Mesenchymal stem cell (in vitro differentiated cells and primary cell): ENCODE measurements at places on chromosomes 4 and X.
A peak's percentile ranks its signal among the peaks of the same experiment; 100 is the strongest.

- H3K4me3 ChIP-seq, result no peak overlapping the region
- H3K27ac ChIP-seq, result no peak overlapping the region
- DNase-seq, result peak; percentile 0
- H3K4me1 ChIP-seq, result no peaks in the 10 kb centered on the region
- no peaks in the 10 kb centered on the region for H3K36me3 ChIP-seq
- H3K27me3 ChIP-seq, result no peaks in the 10 kb centered on the region
Observed at GRCh38 chrX:32673193-32673592, 538.2 kb downstream of the DMD start.

DNA sequence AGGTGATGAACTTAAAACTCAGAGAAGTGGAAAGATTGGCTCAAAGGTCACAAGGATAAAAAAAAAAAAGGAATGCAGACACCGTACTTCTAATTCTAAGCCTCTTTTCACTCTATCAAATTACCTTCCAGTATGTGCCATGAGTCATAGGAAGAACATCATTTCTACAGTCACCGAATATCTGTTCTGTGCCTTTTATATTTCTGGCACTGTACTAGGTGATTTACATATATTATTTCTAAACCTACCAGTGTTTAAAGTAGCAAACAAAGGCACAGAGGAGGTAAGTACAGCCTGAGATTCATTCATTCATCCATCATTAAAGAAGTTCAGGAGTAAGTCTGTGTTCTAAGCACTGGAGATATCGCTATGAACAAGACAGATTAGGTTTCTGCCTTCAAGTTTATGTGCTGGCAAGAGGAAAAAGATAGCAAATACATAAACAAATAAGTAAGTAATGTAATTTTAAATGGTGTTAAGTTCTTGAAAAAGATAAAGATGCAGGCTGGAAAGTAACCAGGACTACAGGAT, 65.3 kb downstream of the PALLD start:
- H3K4me1 ChIP-seq, result peaks cover 12% of the 10 kb centered on the region
- no peaks in the 10 kb centered on the region for H3K27me3 ChIP-seq
- no peak for DNase-seq
- no peak overlapping the region for H3K27ac ChIP-seq
- H3K4me3 ChIP-seq, result no peak overlapping the region
- no peaks in the 10 kb centered on the region for H3K36me3 ChIP-seq

- no peaks in the 10 kb centered on the region for H3K4me1 ChIP-seq
- peaks cover 1% of the 10 kb centered on the region for H3K36me3 ChIP-seq
- no peak overlapping the region for H3K4me3 ChIP-seq
Observed at GRCh38 chr4:183499389-183499788, 5.5 kb upstream of the ING2 start.

- H3K27ac ChIP-seq, result no peak overlapping the region
- DNase-seq, result no peak
Observed at GRCh38 chr4:84491481-84491880, 7.6 kb downstream of the NKX6-1 start.

- H3K27ac ChIP-seq, result no peak overlapping the region
- DNase-seq, result no peak
- no peaks in the 10 kb centered on the region for H3K36me3 ChIP-seq
- peaks cover 2% of the 10 kb centered on the region for H3K4me1 ChIP-seq
Observed at GRCh38 chr4:73683456-73683855, 56.9 kb upstream of the CXCL8 start.

DNA sequence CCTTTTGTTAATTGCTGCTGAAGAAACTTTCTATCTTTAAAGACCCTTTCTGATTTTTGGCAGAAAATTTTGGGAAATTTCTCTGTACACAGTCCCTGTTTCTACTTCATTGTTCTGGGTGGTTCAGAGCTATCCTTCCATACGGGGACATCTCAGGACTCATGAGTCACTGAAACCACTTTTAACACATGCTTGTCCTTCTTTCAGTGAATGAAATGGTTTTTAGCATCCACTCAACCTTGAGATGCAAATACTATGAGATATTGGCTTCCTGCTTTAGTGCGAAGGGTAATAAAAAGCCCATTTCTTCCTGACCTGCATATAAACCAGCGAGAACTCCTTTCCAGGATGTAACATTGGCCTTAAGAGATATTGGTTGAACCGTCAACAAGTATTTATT, 158.0 kb downstream of the REPS2 start:
- no peak overlapping the region for H3K27ac ChIP-seq
- DNase-seq, result no peak
- H3K27me3 ChIP-seq, result no peaks in the 10 kb centered on the region
- H3K4me1 ChIP-seq, result no peaks in the 10 kb centered on the region
- H3K36me3 ChIP-seq, result no peaks in the 10 kb centered on the region
